GM23248 (cell line): ENCODE measurements at places on chromosomes 4 and X. TPM values are rescaled to one million over a fixed set of nuclear protein-coding genes. Genes with fewer than 3 reads are reported as not detected.

DNA sequence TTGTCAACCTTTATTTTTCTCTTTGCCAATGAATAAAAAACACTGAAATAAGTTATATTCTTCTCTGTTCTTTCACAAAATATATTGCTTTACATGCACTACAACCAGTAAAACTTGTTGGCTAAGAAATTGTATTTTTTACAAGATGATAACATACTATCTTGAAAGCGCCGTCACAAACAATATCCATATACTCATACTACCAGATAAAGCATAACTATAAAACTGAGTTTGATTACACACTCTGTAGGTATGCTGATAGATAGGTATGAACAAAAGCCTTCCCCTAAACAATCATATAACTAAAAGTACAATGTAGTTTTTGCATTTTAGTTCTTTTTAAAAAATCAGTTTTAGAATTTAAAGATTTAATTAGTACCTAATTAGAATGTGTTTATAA is 13.6 kb upstream of the BMP2K start:
- no peak for DNase-seq

Gene ANK2
- total RNA-seq = 25.9 and 53.1 TPM in 2 replicates

DNA sequence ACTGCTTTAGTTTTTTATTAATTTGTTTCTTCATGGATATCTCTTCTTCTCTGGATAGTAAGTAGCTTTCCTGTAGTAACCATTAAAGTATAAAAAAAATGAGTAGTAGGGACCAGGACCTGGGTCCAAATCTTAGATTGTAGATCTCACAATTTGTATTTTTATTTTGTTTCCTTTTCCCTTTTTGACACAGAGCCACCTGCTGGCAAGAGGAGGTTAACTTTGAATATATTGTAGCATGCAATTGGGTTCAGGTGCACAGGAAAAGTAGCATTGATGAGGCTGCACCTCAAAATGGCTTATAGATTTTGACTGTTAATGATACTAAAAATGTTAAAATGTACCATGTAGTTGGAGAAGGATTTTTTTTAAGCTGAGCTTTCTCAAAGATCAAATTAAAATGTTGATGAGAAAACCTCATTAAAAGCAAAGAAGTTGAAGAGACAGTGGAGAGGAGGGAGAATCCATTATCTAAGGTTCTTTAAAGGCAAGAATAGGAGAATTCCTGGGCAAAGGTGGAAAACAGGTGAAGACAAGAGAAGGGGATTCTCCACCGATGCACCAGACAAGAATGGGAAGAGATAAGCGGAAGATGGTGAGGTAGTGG is 48.3 kb upstream of the HPGDS start:
- peak; percentile 46 for DNase-seq

Gene DCAF8L2
- not detected in 2 replicates for total RNA-seq

- peak; percentile 64 for DNase-seq
These were observed 9.3 kb downstream of the CETN2 start for GRCh38 chrX:152821145-152821765.

Gene VSIG4
- total RNA-seq = not detected in 2 replicates

GRCh38 chr4:8905226-8905772 is 33.7 kb upstream of the HMX1 start:
- DNase-seq = no peak

Gene RNF128
- 0.54 TPM in 1 of 2 replicates, not detected in the other for total RNA-seq

GRCh38 chr4:76002176-76002575 is 5.1 kb downstream of the CXCL9 start:
- DNase-seq = peak; percentile 21

DNA sequence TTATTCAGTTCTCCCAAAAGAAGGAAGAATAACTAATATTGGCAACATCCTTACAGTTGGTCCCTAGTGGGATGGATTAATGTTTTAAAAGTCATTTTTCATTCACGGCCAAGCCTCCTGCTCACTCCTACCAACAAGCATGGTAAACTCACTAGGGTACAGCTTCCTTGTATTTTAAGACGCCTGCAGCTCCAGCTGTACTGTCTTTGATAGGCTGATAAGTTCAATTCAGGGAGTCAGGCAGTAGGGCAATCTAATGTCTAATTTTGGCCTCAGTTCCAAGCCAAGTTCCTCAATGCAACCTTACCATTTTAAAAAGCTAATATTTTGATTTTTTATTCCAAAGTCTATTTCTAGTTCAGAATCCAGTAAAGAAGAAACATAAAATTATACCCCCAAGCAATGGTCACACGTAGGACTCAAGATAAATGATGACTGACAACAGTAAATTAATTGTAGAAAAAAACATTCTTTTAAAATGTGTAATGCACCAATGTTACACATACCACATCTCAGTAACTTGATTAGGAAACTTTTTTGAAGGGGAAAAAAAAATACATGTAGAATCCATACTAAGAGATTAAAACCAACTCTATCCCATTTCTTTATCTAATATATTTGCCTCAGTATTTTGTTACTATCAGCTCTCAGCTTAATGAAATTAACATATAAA is 9.3 kb downstream of the LCORL start:
- no peak for DNase-seq

DNA sequence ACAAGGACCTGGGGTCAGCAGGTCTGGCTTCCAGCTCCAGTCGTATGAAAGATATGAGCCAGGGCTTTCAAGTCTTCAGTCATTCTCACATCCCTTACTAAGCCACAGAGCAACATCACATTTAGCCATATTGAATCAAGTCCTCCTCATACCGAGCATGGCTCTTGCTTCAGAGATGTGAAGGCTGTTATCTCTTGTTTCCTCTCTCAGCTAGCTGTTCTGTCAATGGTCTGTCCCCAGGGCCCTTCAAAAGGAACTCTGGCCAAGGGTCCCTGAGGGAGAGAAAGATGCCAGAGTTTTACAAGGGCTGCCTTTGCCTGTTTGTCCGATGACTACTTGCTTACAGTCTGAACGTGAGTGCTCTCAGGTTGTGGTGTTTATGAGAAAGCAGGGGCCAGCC is 30.5 kb downstream of the DOCK11 start:
- no peak for DNase-seq

Gene NWD2
- total RNA-seq = not detected in 2 replicates

Gene PPEF2
- total RNA-seq = not detected in 2 replicates

DNA sequence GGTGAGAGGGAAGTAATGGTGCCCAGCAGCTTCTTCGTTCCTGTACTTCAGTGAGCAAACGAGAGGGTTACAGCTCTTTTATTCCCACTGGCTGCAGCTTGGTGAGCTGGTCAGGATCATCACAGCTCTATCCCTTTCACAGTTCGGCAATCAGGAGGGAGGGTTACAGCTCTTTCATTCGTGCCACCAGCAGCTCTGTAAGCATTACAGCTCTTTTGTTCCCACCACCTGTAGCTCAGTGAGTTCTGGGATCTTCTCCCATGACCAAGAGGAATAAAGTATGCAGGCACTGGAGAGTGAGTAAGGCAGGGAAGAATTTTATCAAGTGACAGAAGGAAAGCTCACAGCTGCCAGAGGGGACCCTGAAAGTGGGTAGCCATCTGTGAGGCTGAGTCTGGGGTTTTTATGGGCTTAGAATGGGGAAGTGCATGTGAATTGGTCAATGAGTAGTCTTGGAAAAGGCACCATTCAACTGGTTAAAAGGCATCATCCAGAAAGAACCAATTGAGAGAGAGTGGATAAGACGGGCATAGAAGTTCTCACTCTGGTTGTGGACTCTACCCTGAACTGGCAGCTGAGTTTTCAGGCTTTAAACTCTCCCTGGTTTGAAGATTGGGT is 123.7 kb downstream of the COX18 start:
- DNase-seq = no peak

DNA sequence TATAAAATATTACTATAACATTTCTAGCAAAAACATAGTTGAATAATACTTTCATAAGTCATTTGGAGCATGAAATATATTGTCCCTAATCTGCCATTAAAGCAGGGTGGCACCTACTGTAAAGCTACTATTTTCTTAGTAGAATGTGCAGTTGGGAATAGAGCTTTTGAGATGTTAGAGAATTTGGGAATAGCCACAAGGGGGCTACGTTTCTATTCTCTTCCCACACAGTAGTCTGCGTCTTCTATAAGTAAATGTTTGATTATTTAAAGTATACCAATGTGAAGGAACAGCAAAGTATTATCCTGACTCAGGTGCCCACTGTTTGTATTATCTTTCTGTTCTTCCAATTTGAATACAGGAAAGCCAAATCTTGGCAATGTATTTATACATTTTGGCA is 323.2 kb upstream of the GIMD1 start:
- DNase-seq = peak; percentile 13

DNA sequence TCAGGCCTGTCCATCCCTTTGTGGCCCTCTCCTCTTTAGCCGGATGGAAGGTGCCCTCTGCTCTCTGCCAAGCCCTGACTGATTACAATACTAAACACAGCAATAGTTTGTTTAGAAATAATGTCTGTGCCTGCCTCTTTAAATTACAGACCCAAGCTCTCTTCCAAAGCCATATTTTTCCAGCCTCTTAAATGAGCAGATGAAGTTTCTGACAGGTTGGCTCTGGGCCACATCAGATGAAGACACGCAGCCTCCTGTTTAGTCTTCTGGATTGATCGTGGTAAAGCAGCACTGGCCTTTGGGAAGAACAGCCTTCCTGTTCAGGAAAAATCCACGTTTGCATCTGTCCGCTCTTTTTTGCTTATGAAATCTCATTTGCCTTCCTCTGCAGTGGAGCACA is 133.6 kb downstream of the CPE start:
- DNase-seq = no peak
